A549 treated with Mapracorat at 1 μM for 4 hours (cell line): ENCODE measurements at places on chromosomes 3 and 15. TPM values are rescaled to one million over a fixed set of nuclear protein-coding genes. Genes with fewer than 3 reads are reported as not detected.

Gene TNFSF10
- 0.08 to 0.15 TPM (median 0.14 TPM) in 3 of 5 replicates, not detected in the others for total RNA-seq

Gene ULK4
- 4.4 to 8.7 TPM (median 6.1 TPM) in 5 replicates for total RNA-seq

Gene LSG1
- 28.3 to 31.3 TPM (median 29.6 TPM) in 5 replicates for total RNA-seq

Gene SERPINI2
- not detected in 5 replicates for total RNA-seq

Gene HYAL1
- total RNA-seq: 0.32 to 1.00 TPM (median 0.61 TPM) in 5 replicates

Gene CLN6
- 60.4 to 85.4 TPM (median 82.2 TPM) in 5 replicates for total RNA-seq

Gene SLC22A13
- not detected in 5 replicates for total RNA-seq

Gene ZDHHC19
- 0.29 to 0.38 TPM (median 0.34 TPM) in 3 of 5 replicates, not detected in the others for total RNA-seq

Gene SLC24A5
- total RNA-seq: not detected in 5 replicates

Gene DNAH1
- 0.66 to 0.92 TPM (median 0.81 TPM) in 5 replicates for total RNA-seq

Gene DUOX2
- 0.02 to 0.06 TPM (median 0.03 TPM) in 4 of 5 replicates, not detected in the other for total RNA-seq

Gene DAZL
- total RNA-seq: not detected in 5 replicates

Gene ZNF774
- 1.0 to 1.5 TPM (median 1.2 TPM) in 5 replicates for total RNA-seq

Gene CCDC174
- total RNA-seq: 12.5 to 15.8 TPM (median 15.3 TPM) in 5 replicates

Gene SLC6A1
- total RNA-seq: not detected in 5 replicates

Gene UCN2
- 7.3 to 10.4 TPM (median 8.9 TPM) in 5 replicates for total RNA-seq

Gene SEMA3B
- total RNA-seq: 5.3 to 9.6 TPM (median 8.3 TPM) in 5 replicates

Gene MEX3B
- total RNA-seq: 3.5 to 5.7 TPM (median 4.9 TPM) in 5 replicates

Gene PLOD2
- total RNA-seq: 76.2 to 113 TPM (median 103 TPM) in 5 replicates

Gene CLDN18
- total RNA-seq: not detected in 5 replicates

Gene NSUN3
- 5.1 to 7.7 TPM (median 6.0 TPM) in 5 replicates for total RNA-seq

Gene GABRA5
- 80.9 to 122 TPM (median 102 TPM) in 5 replicates for total RNA-seq

Gene ROPN1B
- total RNA-seq: not detected in 5 replicates

Gene IGDCC3
- 0.09 to 0.19 TPM (median 0.12 TPM) in 5 replicates for total RNA-seq

Gene KCNMB2
- not detected in 5 replicates for total RNA-seq

Gene INAFM2
- 5.2 to 6.8 TPM (median 6.4 TPM) in 5 replicates for total RNA-seq

Gene TPRG1
- total RNA-seq: 0.07 to 0.33 TPM (median 0.12 TPM) in 5 replicates

Gene DRD3
- not detected in 5 replicates for total RNA-seq

Gene ISLR2
- 0.11 to 0.27 TPM (median 0.17 TPM) in 4 of 5 replicates, not detected in the other for total RNA-seq

Gene CCDC54
- total RNA-seq: not detected in 5 replicates

Gene CAPN3
- total RNA-seq: 0.21 to 0.40 TPM (median 0.27 TPM) in 5 replicates
